ENCODE measurements at places on chromosomes 13 and 19. TPM values are rescaled to one million over a fixed set of nuclear protein-coding genes. Genes with fewer than 3 reads are reported as not detected.

CALR3 gene
- not detected for total RNA-seq

ZNF177 gene
- total RNA-seq: 4.4 TPM

DPF1 gene
- 6.9 TPM for total RNA-seq

TNFSF13B gene
- total RNA-seq: not detected

ZNF83 gene
- total RNA-seq: 29.2 TPM

PDE4A gene
- total RNA-seq: 5.5 TPM

GAPDHS gene
- total RNA-seq: not detected

IQCN gene
- 0.05 TPM for total RNA-seq

KIR3DL2 gene
- not detected for total RNA-seq

CASP14 gene
- not detected for total RNA-seq

Data from MG63 (cell line).